ENCODE measurements at places on chromosomes 1 and 21.

- no peak for DNase-seq
These were observed 26.8 kb downstream of the VANGL1 start for GRCh38 chr1:115668579-115668978.

DNA sequence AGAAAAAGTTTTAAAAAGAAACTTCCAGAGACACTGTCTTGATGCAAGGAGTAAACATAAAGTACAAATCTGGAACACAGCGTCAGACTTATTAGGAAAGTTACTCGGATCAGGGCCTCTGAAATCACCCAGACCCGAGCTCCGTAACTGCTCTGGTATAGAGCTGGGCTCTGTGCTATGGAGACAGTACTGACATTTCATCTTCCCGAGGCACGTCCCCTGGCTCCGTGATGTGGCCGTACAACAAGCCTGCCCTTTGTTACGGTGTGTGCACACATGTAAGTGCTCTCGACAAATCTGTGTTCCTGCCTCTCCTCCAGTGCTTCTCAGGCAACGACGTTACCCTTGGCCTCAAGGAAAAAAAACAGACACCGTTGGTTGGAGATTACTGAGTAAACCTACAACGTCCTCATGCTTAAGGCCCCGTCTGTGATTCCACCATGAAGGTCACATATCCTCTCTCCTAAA is 107.0 kb upstream of the IRF2BP2 start:
- peak; percentile 51 for DNase-seq

GRCh38 chr1:116507631-116508030 is 63.2 kb downstream of the CD58 start:
- DNase-seq = no peak

DNA sequence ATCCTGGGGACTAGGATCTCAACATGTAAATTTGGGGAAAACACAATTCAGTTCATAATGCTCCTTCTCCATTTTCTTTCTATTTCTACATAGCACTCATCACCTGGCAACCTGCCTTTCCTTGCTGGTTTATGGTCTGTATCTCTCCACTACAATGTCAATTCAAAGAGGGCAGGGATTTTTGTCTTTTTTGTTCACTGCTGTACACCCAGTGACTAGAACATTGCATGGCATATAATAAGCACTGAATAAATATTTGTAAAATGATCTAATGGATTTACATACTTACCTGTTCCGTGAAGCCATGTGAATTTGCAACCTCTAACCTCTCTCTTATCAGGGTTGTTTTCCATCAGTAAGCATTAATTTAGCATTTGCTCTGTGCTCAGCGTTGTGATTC is 27.4 kb upstream of the TBX15 start:
- no peak for DNase-seq

DNA sequence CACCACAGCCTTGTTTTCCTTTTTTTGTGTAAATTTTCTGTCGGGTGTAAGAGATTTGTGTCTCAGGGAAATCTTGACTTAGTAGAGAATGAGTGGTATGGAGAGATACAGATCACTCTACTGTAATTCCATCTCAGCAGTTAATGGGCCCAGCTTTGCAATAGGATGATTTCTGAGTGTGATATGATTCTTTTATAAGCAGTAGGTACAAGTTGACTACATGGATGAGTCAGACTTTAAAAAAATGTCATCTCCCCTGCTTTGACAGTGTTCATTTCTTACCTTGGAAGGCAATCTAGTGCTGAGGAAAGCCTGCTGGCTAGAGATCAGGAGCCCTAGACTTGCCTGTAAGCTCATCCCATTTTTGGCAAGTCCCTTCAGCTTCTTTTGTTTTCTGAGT is 261.9 kb downstream of the RYR2 start:
- no peak for DNase-seq

- no peak for DNase-seq
These were observed 111.6 kb downstream of the ADGRL2 start for GRCh38 chr1:81912383-81912782.

GRCh38 chr1:210299501-210299900 is 29.2 kb upstream of the HHAT start:
- no peak for DNase-seq
